Stimulated activated naive B cell treated with anti-CD40 and anti-IgM and Interleukin-4, amounts not matched to agents 10 μg/mL and 1 μg/mL and 100 μg/mL, for 72 hours (primary cell): ENCODE measurements at places on chromosomes 2 and 18.

DNA sequence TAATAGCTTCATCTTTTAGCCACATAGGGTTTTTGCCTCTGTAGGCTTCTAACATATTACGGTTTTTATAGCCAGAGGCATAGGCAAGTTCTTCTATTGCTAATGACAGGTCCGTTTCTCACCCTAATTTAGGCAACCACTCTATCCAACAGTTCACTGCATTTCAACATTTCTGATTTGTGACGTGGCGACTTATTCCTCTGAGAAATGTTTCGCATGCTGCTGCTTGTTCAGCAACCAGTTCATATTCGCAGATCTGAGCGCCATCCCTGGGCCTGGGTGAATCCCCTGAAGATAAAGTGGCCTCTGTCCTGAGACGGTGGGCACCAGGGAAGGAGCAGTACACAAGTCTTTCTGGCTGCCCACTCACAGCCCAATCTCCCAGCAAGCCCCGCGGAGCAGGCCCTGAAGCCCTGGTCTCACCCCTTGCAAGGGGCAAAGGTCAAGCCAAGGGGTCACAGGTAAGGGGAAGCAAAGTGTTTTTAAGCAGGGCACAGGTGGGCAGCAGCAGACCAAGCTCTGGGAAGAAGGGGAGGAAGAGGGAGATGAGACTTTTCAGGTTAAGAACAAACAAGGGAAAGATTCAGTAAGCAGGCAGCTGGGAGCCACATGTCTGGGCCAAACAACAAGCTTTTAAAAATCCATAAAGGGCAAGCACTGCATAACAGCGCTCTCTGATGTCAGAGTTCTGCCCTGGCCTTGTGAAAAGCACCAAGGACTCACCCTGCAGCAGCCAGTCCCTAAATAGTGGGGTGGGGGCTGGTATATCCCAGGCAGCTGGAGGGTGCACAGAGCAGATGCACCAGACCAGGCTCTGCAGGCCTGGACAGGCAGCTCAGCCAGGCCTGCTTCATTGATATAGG is 10.8 kb upstream of the COX7A2L start:
- H3K36me3 ChIP-seq: no peaks in the 10 kb centered on the region
- H3K4me3 ChIP-seq: no peak overlapping the region
- no peak overlapping the region for H3K27ac ChIP-seq
- no peaks in the 10 kb centered on the region for H3K4me1 ChIP-seq
- peaks cover 6% of the 10 kb centered on the region for H3K27me3 ChIP-seq

GRCh38 chr18:57438743-57439608 is 3.8 kb downstream of the ONECUT2 start:
- H3K27ac ChIP-seq: peak overlapping the region; percentile 76
- peaks cover 81% of the 10 kb centered on the region for H3K27me3 ChIP-seq
- DNase-seq: no peak
- peaks cover 72% of the 10 kb centered on the region for H3K4me1 ChIP-seq
- peaks cover 26% of the 10 kb centered on the region for H3K36me3 ChIP-seq

DNA sequence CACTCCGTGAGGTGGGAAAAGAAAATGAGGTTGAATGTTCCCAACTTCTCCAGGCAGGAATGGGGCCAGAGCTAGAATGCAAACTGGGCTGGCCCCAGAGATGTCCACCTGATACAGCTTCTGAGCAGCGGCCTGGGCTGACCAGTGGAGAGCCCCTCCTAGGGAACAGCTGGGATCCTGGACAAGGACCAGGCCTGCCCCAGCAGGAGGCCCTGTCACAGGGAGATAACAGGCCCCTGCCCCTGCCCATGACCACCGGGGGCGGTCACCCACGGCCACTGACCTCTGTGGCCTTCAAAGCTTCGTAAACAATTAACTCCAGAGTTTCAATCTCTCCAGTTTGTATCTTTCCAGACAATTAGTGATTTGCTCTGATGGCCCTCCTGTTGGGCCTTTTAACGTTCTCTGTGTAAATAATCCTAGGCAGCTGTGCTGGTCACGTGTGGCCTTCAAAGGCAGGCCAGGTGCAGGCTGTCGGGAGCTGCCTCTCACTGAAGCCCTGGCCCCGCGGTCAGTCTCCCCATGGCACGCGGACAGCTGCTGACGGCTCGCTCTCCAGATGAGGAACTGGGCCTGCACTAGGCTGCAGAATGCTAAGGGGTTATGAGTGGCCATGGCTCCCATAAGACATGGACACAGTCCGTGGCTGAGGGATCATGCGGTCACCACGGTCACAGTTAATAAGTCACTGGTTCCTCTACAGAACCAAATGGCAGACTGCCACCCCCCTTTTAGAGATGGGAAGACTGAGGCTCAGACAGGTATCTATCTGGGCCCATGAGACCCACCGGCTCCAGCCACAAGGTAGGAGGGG is 9.2 kb downstream of the HS6ST1 start:
- H3K27me3 ChIP-seq: no peaks in the 10 kb centered on the region
- H3K4me3 ChIP-seq: no peak overlapping the region
- peaks cover 39% of the 10 kb centered on the region for H3K4me1 ChIP-seq
- H3K36me3 ChIP-seq: peaks cover 6% of the 10 kb centered on the region
- DNase-seq: no peak

DNA sequence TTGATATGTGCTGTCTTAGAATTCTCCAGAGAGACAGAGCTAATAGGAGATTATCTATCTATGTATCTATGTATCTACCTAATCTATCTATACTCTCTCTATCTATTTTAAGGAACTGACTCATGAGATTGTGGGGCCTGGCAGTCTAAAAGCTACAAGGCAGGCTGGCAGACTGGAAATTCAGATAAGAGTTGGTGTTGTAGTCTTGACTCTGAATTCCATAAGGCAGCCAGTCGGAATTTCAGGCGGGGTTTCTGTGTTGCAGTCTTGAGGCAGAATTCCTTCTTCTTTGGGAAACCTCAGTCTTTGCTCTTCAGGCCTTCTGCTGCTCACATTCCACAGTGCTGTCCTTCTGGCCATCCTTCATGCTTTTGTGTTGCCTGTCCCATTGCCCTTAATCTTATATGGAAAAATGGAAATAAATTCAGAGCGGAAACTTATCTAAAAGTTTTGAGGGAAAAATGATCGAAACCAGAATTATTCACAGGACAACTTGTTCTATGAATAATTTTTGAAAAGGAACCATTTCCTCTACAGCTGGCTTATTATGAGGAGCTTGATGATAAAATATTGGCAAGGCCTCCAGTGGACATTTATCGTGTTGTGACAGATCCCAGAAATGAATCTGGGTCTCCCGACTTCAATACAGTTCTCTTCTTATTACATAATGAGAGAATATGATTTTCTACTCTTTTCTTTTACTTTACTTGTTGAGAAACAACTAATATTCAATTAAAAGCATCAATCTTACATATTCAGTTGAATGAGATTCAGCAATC is 10.8 kb downstream of the IL1RL1 start:
- no peak for DNase-seq
- no peaks in the 10 kb centered on the region for H3K4me1 ChIP-seq
- no peaks in the 10 kb centered on the region for H3K36me3 ChIP-seq
- no peak overlapping the region for H3K27ac ChIP-seq
- H3K27me3 ChIP-seq: peaks cover 8% of the 10 kb centered on the region

GRCh38 chr2:36352701-36353100 is 2.9 kb upstream of the CRIM1 start:
- no peaks in the 10 kb centered on the region for H3K36me3 ChIP-seq
- peaks cover 6% of the 10 kb centered on the region for H3K27me3 ChIP-seq
- H3K4me3 ChIP-seq: no peak overlapping the region
- H3K27ac ChIP-seq: no peak overlapping the region
- peaks cover 38% of the 10 kb centered on the region for H3K4me1 ChIP-seq

DNA sequence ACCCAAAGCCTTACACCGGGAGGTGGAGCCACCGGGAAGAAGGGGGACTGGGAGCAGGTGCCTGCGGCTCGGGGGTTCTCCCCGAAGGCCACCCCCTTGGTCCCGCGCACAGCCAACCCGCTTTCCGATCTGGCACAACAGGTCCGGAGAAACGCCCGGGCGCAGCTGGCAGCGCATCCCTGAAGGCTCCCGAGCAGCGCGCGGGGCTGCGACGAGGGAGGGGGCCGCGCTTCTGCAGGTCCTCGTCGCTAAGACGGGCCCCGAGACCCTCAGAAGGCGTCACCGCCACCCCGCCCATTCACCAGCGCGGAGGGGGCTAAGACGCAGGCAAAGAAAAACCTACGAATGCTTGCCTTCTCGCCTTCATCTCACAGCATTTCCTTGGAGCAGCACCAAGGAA is 1.8 kb downstream of the CBLN2 start:
- H3K4me3 ChIP-seq: no peak overlapping the region
- H3K27ac ChIP-seq: no peak overlapping the region
- H3K27me3 ChIP-seq: peaks cover 31% of the 10 kb centered on the region
- DNase-seq: no peak
- peaks cover 4% of the 10 kb centered on the region for H3K36me3 ChIP-seq

GRCh38 chr2:65175894-65176530 is 46.1 kb upstream of the RAB1A start:
- H3K27me3 ChIP-seq: no peaks in the 10 kb centered on the region
- H3K4me3 ChIP-seq: no peak overlapping the region
- H3K27ac ChIP-seq: no peak overlapping the region
- no peak for DNase-seq

DNA sequence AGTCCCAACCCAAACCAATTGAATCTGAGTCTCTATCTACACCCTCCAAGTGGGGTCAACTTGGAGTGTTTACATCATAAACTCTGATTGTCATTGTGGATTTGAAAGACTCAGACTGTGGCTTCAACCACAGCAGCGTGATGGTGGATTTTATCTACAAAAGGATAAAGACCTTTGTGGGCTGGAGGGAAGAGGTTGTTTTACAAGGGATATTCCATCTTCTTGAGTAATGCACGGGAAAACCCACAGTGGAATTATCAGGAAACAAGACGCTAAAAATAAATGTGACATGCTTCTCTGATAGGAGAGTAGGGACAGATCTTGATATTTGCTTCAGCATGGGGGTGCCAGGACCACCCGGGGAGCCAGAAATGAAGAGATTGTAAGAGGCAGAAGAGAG is 93.5 kb downstream of the LPIN1 start:
- peaks cover 8% of the 10 kb centered on the region for H3K4me1 ChIP-seq
- no peak for DNase-seq
- H3K4me3 ChIP-seq: no peak overlapping the region
- H3K36me3 ChIP-seq: peaks cover 3% of the 10 kb centered on the region
- H3K27ac ChIP-seq: no peak overlapping the region
- H3K27me3 ChIP-seq: peaks cover 7% of the 10 kb centered on the region
